Stimulated activated CD4-positive, alpha-beta T cell treated with anti-CD3 and anti-CD28 coated beads, TNF-alpha, amount 100 ng/mL, for 1 hour (primary cell): ENCODE measurements at places on chromosomes 6 and 20.

- DNase-seq, result no peak
Measured at GRCh38 chr20:49375170-49375569, 97.3 kb upstream of the ZNFX1 start.

- no peak for DNase-seq
Measured at GRCh38 chr20:47464380-47465101, 37.1 kb upstream of the NCOA3 start.

DNA sequence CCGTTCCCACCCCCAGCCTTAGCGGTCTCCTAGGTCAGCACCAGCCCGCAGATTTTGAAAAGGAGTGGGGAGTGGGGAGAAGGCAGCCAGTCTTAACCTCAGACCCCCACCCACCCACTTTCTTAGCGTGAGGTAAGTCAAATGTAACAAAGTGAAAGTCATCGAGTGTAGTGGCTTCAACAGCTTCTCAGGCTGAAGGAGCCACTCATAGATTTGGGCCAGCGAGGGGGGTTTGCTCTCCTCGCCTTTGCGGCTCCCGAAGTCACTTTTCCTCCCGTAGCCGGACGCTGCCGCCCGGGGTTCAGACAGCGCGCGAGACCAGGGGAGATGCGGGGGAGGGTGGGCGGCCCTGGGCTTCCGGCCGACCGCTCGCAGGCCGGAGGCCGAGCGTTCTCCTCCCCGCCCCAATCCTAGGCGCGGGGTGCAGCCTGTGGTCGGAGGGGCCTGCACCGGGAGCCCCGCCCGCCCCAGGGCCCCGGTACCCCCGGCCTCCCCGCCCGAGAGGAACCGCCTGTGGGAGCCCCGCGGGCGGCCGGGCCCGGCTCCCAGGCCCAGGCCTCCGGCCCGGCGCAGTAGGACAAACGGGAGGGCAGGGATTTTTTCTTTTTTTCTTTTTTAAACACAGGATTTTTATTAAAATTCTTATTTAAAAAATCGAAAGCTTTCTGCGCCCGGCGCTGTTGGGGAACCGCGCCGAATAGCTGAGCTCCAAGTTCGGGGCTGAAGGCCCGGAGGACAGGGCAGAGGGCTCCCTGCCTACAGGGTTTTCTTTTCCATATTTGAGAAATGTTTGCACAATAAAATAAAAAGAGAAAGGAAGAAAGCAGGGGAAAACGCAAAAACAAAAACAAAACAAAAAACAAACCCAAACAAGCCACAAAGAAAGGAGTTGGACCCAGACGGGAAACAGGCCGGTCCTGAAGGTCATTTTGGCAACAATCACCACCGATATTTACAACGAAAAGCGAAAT lies 3.2 kb downstream of the NKX2-2 start:
- no peak for DNase-seq

DNA sequence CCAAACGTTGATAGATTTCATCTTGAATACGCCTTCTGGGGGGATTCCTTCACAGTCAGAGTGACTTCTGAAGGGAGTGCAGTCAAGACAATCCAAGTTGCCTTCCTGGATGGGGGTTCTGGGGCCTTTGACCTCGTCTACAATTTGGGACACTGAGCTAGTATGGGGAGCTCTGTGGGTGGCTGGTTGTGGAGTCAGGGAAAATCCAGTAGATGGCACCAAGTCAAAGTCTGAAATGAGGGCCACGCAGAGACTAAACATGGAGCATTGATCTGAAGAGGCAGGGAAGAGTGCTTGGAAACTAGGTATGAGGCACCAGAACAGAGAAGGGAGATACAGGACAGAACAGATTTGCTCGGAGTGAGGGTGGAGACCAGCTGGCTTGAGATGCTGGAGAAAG lies 43.6 kb upstream of the CCN6 start:
- DNase-seq, result no peak

DNA sequence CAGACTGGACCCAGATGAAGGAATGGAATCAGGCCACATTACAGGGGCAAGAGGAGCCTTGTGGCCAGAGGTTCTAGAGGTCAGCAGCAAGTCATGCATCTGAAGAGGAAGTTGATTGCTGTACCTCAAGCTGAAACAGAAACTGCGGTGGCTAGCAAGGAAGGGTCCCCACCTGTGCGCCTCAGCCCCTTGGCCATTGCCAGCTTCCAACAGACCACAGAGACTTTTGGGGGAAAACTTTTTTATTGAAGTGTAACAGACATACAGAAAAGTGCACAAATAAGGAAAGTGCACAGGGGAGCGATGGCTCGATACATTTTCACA lies 26.8 kb upstream of the SLC9A8 start:
- no peak for DNase-seq

GRCh38 chr20:56542489-56543030 lies 9.5 kb downstream of the FAM209B start:
- no peak for DNase-seq

DNA sequence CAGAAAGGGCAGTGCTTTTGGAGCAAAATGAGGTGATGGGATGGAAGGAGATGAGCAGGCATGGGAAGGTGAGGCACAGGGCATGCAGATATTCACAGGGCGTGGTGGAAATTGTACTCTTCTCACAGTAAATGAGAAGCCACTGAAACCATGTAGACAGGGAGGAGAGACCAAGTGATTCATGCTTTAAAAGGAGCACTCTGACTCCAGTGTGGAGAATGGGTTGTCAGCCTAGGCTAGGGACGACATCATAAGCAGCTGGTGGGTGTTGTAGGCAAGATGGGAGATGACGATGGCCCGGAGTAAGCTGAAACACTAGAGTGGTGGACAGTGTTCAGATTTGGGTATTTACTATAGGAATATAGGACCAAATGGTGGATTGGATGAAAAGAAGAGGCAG lies 18.4 kb downstream of the PDE7B start:
- DNase-seq, result no peak

GRCh38 chr6:32941214-32941768 lies 463 bp upstream of the HLA-DMB start:
- no peak for DNase-seq

GRCh38 chr6:79878142-79878748 lies 69.1 kb downstream of the ELOVL4 start:
- no peak for DNase-seq

- DNase-seq, result no peak
Measured at GRCh38 chr20:58702859-58703648, 10.5 kb downstream of the NPEPL1 start.

- DNase-seq, result no peak
Measured at GRCh38 chr6:47162231-47162630, 120.1 kb upstream of the ADGRF1 start.

DNA sequence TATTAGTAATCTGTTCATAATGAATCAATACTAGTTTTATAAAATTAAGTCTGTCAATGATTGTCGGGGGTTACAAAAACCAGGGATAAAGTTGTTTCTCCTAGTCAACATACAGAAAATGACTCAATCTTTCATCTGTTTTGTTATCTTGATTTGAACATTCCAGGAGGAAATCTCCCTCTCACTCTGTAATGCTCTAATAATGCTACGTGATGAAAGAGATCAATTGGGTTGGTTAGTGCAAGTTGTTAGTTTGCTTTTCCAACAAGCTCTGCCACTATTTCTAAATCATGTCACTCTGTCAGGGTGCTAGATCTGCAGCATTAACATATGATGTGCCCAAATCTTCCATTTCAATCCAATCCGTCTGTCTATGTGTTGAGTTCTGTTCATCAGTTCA lies 379.5 kb upstream of the GJE1 start:
- DNase-seq, result no peak

DNA sequence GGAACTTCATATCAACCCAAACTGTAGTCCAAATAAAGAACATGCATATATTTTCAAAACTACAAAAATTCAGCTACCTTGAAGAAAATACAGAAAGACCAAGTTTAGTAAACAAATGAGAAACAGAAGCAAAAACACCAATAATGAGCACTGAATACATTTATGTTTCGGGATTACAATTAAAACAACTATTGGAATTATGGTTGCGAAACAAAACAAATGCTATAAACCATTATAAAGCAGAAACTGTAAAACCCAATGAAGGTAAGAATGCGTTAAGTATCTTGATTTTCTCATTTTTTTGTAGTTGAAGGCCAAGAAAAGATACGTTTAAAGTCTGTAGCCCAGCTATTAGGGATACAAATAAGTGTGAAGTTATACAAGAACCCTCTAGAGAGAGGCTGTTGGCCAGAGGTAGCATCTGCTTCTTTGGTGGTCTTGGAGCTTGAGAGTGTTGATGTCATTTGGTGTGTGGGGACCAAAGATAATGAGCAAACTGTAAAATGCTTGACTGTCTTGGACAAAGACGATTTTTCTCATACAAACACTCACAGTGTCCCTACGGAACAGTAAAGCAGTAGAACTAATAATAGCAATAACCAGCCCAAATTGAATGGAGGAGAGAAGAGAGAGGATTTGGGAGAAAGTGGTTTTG lies 111.5 kb downstream of the PRND start:
- no peak for DNase-seq

DNA sequence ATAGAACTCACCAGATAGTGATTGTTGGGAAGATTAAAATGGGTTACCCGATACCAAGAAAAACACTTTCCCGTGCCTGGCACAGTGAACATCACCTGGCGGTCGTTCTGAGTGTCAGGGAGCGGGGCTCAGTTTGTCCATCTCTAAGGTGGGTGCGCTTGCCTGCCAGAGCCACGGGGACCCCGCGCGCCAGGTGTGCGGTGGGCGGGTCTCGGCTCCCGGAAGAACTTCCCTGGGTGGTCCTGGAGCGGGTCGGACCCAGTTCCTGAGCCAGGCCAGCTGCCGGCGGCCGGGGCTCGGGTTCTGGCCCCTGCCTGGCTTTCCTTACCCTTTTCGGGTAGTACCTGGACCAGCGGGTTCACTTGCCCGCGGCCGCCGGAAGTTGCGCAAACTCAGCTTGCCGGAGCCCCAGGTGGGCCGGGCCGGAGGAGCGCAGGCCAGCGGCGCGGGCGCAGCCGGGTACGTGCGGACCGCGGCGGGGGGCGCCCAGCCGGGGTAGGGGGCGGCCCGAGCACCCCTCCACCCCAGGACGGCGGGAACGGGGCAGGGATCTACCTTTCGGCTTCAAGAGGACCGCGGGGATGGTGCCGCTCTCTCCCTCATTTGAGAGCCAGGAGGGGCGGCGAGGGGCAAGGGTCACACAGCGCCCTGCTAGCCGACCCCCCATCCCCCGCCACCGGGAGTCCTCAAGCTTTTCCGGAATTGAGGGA lies 7.5 kb downstream of the FAM110A start:
- no peak for DNase-seq

DNA sequence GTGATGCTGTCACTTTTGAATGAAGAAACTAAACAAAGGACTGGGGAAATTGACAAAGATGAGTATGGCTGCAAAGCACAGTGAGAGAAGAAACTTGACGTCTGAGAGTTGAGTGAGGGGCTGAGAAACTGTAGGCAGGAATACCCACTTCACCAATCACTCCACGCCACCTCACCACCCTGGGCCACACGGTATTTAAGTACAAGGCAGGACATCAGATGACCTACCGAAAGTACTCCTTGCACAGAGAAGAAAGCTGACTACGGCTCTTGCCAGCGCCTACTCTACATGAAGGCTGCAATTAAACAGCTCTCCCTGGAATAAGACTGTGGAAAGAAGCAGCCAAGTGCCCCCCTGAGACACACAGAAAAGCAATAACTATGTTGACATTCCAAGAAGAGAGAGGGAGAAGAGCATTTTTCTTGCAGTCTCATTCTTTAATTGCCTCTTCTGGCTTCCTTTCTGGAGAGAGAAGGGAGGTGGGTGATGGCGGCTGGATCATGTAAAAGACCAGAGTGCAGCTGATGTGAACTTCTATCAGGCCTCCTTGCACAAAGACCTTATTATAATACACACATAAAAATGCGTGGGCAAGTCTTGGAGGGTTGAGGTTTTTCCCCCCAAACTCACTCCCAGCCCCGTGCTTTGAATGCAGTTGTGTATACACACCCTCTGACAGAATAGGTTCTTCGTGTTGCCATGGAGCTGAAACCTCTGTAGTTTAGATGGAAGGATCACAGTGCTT lies 44.6 kb downstream of the HIVEP2 start:
- DNase-seq, result no peak

- no peak for DNase-seq
Measured at GRCh38 chr6:15996030-15996429, 132.9 kb upstream of the MYLIP start.

- no peak for DNase-seq
Measured at GRCh38 chr20:12827816-12828385, 180.9 kb upstream of the SPTLC3 start.

DNA sequence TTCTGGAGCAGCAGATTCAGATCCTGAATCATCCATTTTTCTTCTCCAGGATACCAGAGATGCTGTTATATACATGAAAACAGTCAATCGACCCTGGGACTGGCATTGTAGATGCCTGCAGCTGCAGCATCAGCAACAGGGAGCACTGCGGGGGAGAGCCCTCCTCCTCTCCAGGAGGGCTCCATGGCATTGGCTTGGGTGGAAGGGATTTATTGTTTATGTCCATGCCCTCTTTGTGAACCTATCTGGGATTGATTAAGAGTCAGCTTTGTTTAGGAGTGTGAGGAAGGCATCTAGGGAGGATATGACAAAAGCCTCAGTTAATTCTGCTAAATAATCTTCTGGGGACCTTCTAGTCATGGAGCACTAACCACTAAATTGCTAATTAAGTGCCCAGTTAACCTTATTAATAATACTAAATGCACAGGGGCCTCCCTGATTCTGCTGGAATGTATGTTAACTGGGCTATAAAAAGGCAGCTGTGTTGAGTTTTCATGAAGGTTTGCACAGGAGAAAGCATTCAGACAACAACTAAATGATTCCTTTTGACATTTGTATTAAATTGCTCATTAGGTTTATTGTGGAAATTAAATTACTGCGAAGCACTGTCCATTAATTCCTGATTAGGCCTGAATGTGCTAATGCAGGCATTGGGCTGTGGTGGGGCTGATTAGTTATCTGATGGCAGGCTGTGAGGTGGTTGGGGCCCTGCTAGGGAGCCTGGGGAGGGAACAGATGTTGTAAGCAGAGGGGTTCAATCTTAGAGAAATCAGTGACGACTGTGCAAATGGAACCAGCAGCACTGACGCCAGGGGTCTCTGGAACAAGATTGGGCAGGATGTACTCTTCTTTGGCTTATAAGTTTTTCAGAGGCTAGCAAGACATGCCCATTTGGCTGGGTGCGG lies 57.6 kb downstream of the IMPG1 start:
- DNase-seq, result no peak

- no peak for DNase-seq
Measured at GRCh38 chr6:114439411-114439810, 96.6 kb upstream of the HS3ST5 start.

DNA sequence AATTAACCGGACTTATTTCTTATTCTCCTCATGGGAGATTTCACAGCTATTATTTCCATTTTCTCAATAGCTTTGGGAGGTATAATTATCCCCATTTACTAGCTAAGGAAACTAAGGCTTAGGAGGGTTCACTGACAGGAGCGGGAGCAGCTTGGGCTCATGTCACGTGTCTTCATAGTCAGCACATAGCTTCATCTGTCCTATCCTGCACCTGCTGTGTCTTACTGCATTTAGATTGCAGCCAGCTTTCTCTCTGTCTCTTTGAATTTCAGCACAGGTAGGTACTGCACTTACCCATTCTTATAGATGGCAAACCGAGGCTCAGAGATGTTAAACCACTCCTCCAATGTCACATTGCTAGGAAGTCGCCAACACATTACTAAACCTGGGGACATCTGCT lies 839.9 kb downstream of the MAFB start:
- DNase-seq, result no peak

GRCh38 chr6:90970672-90971071 lies 383.8 kb upstream of the MAP3K7 start:
- no peak for DNase-seq
